ENCODE measurements at places on chromosomes 6 and 20. TPM values are rescaled to one million over a fixed set of nuclear protein-coding genes. Genes with fewer than 3 reads are reported as not detected.

Gene PGC
- total RNA-seq: not detected

Gene BEND6
- total RNA-seq: 5.3 TPM

Gene ZNF165
- total RNA-seq: 0.58 TPM

Gene CENPQ
- total RNA-seq: 10.7 TPM

Gene SOBP
- total RNA-seq: 3.3 TPM

Gene MAFB
- total RNA-seq: 57.0 TPM

Gene APCDD1L
- not detected for total RNA-seq

Gene PDE7B
- not detected for total RNA-seq

Gene FAM162B
- 0.81 TPM for total RNA-seq

Gene HCRTR2
- not detected for total RNA-seq

Gene PPP1R16B
- total RNA-seq: 0.17 TPM

Gene CTCFL
- 0.90 TPM for total RNA-seq

Data from A673 (cell line).